ENCODE measurements at places on chromosomes 7 and 10.

- no peak for DNase-seq
These were observed 169.2 kb downstream of the SUGCT start for GRCh38 chr7:40303996-40304395.

GRCh38 chr7:145152589-145152988 is 316.7 kb upstream of the TPK1 start:
- DNase-seq: no peak

GRCh38 chr7:46725136-46725535 is 804.1 kb upstream of the IGFBP3 start:
- no peak for DNase-seq

- DNase-seq: no peak
These were observed 80.4 kb downstream of the MICALL2 start for GRCh38 chr7:1378610-1379601.

GRCh38 chr10:76229341-76229740 is 797.9 kb downstream of the LRMDA start:
- DNase-seq: no peak

GRCh38 chr10:132748135-132748534 is 37.8 kb downstream of the NKX6-2 start:
- no peak for DNase-seq

DNA sequence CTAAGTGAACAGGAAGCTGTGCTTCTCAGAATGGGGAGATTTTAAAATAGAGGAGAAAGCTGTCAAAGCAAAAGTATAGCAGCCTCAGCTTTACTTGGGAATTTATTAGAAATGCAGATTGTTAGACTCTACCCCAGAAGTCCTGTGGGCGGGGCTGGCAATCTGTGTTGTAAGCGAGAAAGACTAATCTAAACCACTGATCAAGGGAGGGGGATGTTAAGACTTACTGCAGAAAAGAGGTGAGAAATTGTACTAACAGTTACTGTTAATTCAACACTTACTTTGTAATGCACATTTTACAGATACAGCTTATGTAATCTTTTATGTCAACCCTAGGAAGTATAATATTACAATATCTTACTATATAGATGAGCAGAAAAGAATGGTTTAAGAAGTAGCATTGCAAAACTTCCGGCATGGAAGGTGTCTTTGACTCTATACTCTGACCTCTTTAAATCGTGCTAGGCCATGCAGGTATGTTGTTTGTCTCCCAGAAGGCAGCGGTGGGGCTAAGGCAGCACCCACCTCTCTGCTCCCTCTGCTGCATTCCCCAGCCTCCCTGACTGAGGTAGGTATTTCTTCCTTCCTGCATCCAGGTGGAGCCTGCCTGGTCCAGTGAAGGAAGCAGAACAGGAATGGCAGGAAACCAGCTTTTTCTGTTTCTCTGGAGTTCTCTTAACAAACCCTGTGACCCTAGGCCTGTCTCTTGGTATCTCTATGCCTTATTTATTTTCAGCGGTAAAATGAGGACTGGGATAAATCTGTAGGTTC is 462.2 kb downstream of the AUTS2 start:
- DNase-seq: no peak

GRCh38 chr7:17184805-17185689 is 113.4 kb upstream of the AHR start:
- no peak for DNase-seq

GRCh38 chr7:907158-907980 is 31.0 kb downstream of the GET4 start:
- DNase-seq: no peak
